SHP77 treated with DMSO at 0.1 percent for 48 hours (cell line): ENCODE measurements at places on chromosomes 12 and 14.

- no peak for DNase-seq
Observed at GRCh38 chr14:22646570-22647254, 2.6 kb upstream of the OR6J1 start.

DNA sequence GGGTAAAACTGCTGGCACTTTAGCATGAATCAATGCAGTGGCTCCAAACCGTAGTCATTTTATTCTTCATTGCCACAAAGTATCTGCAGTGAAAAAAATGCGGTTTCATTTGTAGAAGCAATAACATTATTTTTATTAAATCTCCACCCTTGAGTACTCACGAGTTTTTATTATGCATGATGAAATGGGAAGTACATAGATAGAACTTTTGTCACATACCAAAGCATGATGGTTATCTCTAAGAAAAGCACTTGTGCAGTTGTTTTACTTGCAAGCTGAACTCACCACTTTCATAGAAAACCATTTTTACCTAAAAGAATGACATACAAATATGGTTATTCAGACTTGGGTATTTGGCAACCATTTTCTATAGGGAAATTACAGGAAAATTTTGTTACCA is 90.3 kb downstream of the PELI2 start:
- DNase-seq: no peak

DNA sequence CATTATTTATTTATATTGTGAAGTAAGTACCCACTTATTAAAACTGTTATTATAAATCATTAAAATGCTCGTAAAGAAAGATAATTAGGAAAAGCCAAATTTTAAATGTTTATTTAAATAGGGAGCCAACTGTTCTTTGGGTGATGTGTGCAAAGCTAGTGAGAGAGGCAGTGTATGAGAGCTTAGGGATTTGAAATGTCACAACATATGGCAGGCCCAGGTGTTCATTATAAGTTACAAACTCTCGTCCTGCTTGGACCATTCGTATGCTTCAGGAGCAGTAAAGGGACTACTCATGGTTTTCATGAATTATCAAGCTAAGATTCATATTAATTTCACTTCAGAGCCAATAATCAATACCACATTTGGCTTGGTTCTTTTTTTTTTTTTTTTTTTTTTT is 154.5 kb downstream of the TGFB3 start:
- no peak for DNase-seq

DNA sequence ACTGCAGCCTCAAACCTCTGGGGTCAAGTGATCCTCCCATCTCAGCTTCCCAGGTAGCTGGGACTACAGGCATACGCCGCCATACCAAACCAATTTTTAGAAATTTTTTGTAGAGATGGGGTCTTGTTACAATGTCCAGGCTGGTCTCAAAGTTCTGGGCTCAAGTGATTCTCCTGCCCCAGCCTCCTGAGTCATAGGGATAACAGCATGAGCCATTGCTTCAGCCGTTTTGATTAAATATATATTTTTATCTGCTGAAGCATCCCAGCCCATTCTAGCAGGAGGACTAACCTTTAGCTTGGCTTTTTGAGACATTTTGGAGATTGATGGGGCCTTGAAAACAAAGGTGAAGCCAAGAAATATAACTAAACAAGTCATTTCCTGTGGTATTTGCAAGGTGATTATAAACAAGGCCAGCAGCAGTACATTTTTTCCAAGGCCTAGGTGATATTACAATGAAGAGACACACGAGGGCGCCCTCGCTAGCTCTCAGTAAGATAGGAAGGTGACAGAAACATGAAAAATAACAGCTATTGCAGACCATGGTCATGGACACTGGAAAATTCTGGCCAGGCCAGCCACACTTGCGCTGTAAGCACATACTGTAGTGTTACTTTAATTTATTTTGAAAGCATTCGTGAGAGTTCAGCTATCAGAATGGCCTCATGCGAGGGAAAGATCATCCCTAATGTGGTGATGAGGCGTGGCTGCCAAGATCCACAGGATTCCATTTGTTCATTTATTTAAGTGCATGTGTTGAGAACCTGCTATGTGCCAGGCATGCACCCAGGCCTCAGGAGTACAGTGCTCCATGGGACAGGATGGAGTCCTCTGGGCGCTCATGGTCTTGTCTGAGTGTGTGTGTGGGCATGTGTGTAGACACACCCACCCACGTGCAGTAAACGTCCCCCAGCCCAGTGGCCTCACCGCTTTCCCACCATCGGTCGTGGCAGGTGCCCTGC is 63.5 kb downstream of the DGLUCY start:
- peak; percentile 59 for DNase-seq

GRCh38 chr14:61486930-61487495 is 165.6 kb downstream of the PRKCH start:
- DNase-seq: no peak

GRCh38 chr14:21026274-21026987 is 1.6 kb upstream of the NDRG2 start:
- no peak for DNase-seq

DNA sequence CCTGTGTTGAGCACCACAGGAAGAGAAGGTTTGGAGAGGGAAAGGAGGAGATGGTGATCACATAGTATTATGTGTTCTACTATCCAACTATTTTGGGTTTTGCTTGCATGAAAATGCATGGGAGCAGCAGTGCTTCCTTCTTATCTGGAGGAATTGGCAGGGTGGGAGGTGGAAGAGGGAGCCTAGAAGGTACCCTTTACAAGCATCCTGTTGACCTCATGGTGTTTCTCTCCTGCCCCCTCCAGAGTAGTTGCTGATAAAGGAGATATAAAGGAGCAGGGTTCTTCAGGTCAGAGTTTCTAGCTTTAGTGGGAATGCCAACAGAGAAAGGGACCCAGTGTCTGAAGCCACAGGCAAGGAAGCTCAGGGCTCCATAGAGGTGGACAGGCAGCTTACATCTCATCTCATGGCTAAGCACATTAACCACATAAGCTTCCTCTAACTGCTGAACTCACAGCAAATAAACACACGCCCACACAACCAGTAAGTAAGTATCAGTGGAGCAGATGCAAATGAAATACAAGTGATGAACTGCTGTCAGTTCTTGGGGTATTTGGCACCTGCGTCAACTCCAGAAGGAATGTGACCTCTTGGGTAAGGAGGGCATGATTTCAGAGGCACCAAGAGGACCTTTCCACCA is 174.2 kb upstream of the SLC38A2 start:
- no peak for DNase-seq

GRCh38 chr14:60599727-60600126 is 49.5 kb downstream of the SIX1 start:
- no peak for DNase-seq

- DNase-seq: no peak
Observed at GRCh38 chr14:52926953-52927352, 23.9 kb downstream of the FERMT2 start.

DNA sequence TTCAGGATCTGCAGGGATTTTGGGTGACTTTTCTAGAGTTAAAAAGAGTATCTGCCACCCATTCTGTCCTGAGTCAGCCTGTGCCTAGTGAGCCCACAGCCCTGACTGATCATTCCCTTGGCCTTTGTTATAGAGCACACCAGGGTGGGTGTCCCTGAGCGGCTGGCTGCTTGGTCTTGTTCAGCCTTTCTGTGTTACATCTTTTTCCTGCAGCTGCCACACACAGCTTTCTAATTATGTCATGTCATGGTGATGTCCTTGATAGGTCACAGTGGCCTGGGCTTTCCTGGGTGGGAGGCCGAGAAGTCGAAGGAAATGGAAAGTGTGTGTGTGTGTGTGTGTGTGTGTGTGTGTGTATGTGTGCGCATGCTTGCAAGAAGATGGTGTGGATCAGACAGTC is 293.2 kb upstream of the CRY1 start:
- DNase-seq: no peak

DNA sequence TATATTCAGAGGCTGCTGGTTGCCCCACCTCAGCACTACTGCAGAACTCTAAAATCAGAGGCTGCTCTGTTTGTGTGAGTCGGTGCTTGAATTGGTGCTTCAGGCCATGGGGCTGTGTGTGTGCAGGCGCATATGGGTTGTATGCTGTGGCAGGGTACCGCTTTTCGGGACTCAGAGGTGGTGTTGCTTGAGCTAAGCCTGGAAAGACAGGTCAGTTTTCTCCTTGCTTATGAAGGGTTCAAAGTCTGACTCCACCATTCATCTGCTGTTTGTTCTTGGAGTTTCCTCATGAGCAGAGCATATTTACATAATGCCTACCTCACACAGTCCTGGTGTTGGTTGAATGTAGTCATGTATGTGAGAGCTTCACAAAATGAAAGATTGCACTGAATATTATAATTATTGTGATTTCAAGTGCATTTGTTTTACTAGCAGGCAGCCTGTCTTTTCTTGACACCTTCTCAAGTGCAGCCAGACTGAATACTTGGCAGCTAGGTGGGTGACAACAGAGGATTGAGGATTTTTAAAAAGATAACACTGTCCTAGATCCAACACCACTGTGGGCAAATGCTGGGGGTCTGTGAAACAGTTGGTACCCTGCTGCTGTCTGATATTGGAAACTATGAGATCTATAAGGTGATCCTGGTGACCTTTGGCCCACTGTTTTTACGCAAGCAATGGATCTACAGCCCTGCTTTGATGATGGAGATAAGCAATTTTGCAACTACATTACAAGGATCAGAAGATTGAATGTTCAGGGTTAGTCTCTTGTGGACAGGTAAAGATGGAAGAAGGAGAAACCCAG is 1.0 kb upstream of the ANG start:
- no peak for DNase-seq

DNA sequence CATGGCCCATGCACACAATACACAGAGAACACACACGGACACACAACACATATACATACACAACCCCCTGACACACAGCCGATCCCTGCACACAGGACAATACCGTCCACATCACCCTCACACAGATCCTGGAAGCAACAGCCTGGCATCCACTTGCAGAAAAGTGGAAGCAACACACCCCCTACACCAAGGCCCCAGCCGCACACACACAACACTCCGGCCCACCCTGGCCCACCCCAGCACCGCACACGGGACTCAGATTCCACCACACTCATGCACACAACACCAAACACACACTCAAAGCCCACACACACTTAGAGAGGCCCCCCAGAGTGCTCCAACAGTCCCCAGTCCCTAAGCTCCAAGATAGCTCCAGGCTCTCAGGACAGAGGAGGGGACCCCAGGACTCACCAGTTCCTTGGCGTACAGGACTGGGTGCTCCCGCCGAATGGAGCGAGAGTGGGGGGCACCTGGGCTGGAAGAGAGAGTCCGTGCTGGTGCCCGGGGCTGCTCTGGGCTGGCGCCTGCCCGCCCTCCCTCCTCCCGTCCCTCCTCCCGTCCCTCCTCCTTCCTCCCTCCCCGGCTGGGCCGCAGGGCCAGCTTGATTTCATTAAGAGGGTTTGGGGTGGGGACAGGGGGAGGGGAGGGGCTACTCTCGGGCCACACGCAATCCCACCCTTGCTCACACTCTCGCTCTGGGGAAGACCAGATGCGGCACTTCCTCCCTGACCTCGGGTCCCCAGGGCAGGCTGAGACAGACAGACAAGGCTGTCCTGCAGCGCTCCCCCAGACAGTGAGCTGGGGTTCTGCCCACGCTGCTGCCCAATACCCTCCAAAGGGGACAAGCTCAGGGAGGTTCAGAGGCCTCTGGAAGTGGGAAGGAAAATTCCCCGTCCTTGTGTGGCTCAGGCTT is at the start of gene TMEM119:
Gene TMEM119 (minus strand): TSS at position 526 of the 913 bp plus-strand sequence. CDS start 5,701 bp downstream, outside the sequence.
- no peak for DNase-seq
